Eye (tissue), 1 donor: ENCODE measurements at places on chromosomes 5 and 9.

DNA sequence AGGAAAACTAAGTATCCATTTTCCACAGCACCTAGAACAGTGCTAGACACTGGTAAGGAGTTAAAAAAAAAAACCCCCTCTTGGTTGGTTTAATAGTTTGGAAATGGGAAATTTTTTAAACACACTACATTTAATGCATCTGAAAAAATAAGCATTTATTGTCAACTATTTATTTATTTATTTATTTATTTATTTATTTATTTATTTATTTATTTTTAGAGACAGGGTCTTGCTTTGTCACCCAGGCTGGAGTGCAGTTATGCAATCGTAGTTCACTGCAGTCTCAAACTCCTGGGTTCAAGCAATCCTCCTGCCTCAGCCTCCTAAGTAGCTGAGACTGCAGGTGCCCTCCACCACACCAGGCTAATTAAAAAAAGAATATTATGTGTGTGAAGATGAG is 51.6 kb downstream of the SNCAIP start:
- no peak for DNase-seq

- DNase-seq = no peak
Measured at GRCh38 chr9:135619599-135619886, 19.8 kb downstream of the GLT6D1 start.

GRCh38 chr9:133768859-133769510 is 30.8 kb upstream of the SARDH start:
- DNase-seq = no peak

- peak; percentile 55 for DNase-seq
Measured at GRCh38 chr5:138752341-138752950, 779 bp upstream of the CTNNA1 start.

DNA sequence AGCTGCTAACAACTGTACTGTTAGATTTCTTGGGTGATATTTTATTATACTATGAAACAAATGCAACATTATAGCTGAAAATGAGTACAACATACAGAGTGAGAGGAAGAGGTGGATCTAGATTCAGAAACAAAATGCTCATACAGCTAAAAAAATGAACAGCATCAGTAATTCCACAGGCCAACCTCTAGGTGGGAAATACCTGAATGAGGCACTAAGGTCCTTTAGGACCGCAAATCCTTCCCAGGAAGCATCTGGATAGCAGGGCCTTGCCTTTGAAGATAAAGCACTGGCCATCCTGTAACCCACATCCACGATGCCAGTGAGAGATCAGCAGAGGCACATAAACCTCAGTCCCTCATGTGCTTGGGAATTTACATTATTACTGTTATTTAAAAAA is 310.8 kb downstream of the YTHDC2 start:
- no peak for DNase-seq

GRCh38 chr5:9722601-9723180 is 92.5 kb upstream of the TAS2R1 start:
- DNase-seq = no peak

DNA sequence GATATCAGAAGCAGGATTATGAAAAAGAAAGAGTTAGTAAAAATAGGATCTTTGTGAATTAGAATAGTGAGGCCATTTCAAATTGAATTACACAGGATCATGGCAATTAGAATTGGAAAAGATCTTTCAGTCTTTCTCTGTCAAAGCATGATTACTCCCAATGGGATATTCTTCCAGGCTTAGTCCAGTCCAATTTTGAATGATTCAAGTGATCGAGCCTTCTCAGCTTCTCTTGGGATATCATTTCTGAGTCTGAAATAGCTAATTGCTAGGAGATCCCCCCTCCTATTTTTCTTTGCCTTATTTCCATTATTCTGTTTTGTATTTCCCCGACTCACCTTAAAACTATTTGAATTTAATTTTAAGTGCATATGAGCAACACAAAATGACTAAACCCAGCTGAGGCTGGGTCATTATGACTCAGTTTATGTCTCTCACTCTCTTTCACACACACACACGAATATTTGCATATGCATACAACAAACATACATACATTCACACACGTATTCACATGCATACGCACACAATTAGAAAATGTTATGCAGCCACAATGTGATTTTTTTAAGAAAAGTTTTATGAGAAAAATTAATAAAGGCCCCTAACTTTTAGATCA is 34.8 kb upstream of the EFNA5 start:
- no peak for DNase-seq

DNA sequence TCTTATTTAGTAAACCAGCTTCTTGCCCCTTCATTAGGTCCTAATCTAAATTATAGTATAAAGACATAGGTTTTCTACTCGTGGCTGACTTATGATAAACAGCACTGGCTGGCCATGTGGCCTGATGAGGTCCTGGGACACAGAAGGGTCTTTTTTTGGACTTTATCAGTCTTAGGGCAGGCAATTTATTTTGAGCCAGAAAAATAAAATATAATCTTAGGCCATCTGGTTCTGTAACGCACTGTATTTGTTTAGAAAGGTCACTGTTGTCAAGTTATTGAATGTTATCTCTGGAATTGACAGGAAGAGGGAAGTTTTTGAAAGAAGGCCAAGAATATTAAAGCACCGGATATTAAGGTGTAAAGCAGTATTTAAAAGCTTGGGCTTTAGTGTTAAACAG is 53.9 kb downstream of the RFX3 start:
- no peak for DNase-seq

GRCh38 chr5:53403291-53403690 is 77.1 kb upstream of the FST start:
- DNase-seq = no peak

- no peak for DNase-seq
Measured at GRCh38 chr5:142938266-142938880, 168.2 kb downstream of the ARHGAP26 start.
